ENCODE measurements at places on chromosomes 12 and 14. TPM values are rescaled to one million over a fixed set of nuclear protein-coding genes. Genes with fewer than 3 reads are reported as not detected.

Gene LRIG3
- total RNA-seq = 12.3 TPM

Gene KRT77
- not detected for total RNA-seq

GRCh38 chr12:46901464-46902205 is 75.8 kb upstream of the SLC38A4 start:
- DNase-seq = no peak

- DNase-seq = no peak
Observed at GRCh38 chr12:76123259-76124212, 39.1 kb upstream of the NAP1L1 start.

- DNase-seq = no peak
Observed at GRCh38 chr12:96766232-96766631, 140.8 kb upstream of the NEDD1 start.

DNA sequence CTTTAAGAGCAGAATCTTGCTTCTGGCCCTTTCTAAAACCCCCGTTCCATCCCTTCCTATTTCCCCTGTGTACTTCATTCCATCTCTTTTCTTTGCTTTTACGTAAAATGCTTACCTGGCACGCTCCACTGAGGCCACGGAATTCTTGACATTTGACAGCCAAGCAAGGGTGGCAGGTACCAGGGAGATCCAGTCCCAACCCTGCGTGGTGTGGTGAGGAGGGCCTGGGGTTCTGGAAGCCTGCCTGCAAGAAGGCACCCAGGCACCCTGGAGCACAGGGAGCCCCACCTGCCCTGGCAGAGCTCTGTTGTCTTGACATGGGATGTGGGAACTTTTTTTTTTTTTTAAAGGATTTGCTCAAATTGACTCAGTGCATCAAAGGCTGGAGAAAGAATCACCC is 48.6 kb downstream of the ITPK1 start:
- DNase-seq = no peak

DNA sequence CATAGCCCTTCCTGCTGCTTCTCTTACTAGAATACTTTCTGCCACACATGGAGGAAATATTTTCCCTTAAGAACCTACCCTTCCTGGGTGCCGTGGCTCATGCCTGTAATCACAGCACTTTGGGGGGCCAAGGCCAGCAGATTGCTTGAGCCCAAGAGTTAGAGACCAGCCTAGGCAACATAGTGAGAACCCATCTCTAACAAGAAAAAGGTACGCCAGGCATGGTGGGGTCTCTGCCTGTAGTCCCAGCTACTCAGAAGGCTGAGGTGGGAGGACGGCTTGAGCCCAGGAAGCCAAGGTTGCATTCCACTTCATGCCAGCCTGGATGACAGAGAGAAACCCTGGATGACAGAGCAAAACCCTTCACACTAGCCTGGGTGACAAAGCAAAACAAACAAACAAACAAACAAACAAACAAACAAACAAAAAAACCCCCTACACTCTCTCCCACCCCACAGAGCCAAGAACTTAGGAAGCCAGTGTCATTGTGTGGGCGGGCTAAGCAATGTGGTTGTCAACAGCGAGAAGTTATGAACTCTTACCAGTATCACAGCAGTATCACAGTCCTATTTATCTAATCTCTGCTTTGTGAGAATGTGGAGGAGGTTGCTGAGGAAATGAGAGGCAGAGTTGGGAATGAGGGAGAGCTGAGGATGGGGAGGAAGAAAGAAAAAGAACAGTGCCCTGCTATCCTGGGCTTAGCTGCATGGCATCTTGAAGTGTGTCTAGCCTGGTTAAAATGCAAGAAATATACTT is 53.8 kb upstream of the CLEC14A start:
- DNase-seq = no peak

Gene DIO3
- not detected for total RNA-seq
